CD8-positive, alpha-beta T cell (primary cell): ENCODE measurements at places on chromosomes 1 and 21. TPM values are rescaled to one million over a fixed set of nuclear protein-coding genes. Genes with fewer than 3 reads are reported as not detected.

The ETNK2 gene
- total RNA-seq = 13.4 TPM

The CLK2 gene
- 48.6 TPM for total RNA-seq

The USH2A gene
- not detected for total RNA-seq

The IGSF3 gene
- total RNA-seq = not detected

The KRTAP6-1 gene
- total RNA-seq = not detected

The TTC22 gene
- 3.1 TPM for total RNA-seq

The UBASH3A gene
- total RNA-seq = 63.4 TPM

GRCh38 chr1:53834776-53835175, 3.3 kb downstream of the NDC1 start:
- no peak for DNase-seq

- DNase-seq = no peak
Measured at GRCh38 chr1:228339059-228339704, 67.5 kb downstream of the TRIM11 start.

GRCh38 chr1:151805066-151805820, at the start of gene LINGO4:
Gene LINGO4 (minus strand): TSS chr1:151805419. CDS start chr1:151802704, 2,715 bp downstream.
- no peak for DNase-seq

GRCh38 chr1:56541408-56541807, 38.0 kb downstream of the PLPP3 start:
- DNase-seq = no peak

GRCh38 chr1:113834716-113835115, 22.4 kb upstream of the RSBN1 start:
- no peak for DNase-seq

DNA sequence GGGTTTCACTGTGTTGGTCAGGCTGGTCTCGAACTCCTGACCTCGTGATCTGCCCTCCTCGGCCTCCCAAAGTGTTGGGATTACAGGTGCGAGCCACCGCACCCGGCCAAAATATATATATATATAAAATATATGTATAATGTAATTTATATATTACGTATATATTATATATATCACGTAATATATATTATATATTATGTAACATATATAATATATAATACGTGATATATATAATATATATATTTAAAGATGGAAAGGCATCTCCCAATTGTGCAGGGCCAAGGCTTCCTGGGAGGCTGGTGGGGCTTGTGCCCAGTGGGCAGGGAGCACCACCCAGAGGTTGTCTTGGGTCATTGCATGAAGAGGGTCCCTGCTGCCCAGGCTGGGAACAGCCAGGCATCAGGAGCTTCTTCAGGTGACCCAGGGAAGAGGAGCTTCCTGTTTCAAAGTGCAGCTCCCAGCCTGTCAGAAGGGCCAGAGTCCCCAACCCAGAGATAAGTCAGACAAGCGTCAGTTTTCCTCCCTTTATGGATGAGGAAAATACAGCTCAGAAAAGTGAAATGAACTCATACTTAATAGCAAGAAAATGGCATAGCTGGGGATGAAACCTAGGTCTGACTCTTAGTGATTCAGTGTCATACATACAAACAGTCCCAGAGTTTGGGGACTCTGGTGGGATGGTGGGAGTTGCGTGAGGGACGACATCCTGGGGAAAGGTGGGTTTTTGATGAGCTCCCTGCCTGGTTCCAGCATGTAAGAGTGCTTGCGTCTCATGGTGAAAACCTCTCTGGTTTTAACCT, 12.0 kb downstream of the UBE2Q1 start:
- peak; percentile 67 for DNase-seq

DNA sequence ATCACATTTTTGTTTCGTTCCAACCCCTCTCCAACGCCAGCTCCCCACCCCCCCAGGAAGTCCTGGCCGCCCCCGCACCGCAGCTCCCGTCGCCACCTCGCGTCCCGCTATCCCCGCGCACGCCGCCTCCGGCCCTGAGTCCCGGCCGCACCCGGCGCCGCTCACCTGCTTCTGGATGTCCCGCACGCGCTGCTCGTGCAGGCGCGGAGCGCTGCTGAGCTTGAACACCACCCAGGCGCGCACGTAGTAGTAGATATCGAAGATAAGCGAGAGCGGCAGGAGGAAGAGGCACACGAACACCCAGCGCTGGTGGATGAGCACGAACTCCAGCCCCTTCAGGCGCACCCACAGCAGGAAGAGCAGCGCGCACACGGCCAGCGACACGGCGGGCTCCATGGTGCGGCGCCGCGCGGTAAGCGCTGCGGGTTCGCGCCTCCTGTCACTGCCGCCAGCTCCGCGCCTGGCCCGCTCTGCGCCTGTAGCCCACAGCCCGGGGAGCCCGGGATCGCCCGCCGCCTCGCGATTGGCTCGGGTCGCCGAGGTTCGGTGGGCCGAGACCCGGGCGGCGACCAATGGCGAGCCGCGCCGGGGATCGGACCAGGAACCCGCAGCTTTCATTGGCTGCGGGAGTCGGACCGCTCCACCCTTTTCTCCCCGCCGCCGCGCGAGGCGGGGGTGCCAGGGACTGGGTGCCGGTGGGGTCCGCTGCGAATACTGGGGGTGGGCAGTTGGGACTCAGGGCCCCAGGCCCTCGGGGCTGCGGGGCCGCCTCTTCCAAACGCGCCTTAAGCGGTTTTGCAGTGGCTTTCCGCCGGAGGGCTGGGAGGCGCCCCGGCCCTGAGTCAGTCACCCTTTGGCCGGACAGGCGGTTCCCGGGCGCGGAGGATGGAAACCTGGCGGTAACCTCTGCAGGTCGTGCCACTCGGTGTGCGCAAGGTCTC, at the start of gene DHCR24:
Gene DHCR24, minus strand, starts transcription at position 472 of the 941 bp plus-strand sequence. Its CDS starts 76 bp downstream, at position 396.
- DNase-seq = peak; percentile 48

DNA sequence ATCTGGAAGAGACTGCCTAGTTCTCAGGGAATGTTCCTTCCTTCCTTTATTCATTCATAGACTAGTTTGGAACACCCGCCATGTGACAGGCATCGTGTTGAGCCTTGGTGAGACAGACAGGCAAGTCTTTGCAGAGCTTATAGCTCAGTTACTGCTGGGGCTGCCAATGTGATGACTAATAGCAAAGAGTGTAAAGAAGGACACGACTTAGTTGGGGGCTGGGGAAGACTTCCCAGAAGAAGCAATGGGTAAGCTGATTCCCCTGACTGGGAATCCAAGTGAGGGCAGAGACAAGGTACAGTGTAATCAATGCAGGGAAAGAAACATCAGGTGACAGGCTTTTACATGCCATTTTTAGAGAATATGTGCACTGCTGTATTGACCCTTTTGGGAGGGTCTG, 51.2 kb downstream of the TENT5C start:
- DNase-seq = peak; percentile 59

DNA sequence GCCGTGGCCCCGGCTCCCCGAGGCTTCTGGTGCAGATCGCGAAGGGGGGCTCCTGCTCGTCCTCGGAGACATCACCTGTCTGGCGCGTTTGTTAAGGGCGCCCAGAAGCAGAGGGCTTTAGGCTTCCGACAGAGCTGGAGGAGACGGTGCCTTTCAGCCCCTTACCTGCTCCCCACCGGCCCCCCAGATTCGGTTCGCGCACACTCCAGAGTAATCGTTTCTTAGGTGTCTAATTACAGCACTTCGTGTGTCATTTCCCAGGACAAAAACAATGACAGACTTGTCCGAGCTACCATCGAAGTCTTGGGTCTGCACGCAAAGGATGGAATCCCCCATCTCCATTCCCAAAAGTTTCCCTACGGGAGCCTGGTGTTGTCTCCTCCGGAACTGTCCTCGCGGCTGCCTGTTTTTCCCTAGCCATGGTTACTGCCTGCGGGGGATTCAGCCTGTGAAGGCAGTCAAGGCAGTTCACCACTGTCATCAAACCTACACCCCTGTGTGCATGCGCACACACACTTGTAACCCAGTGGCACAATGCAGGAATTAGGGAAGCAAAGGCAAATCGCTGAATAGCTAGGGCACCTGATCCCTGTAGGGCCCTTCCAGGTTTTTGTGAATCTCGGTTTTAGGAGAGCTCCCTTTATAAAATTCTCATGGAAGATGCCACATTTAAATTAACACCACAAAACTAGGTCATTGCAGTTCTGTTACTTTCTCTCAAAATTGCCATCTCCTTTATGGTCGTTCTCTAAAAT, 738 bp upstream of the CDC42BPA start:
- no peak for DNase-seq

DNA sequence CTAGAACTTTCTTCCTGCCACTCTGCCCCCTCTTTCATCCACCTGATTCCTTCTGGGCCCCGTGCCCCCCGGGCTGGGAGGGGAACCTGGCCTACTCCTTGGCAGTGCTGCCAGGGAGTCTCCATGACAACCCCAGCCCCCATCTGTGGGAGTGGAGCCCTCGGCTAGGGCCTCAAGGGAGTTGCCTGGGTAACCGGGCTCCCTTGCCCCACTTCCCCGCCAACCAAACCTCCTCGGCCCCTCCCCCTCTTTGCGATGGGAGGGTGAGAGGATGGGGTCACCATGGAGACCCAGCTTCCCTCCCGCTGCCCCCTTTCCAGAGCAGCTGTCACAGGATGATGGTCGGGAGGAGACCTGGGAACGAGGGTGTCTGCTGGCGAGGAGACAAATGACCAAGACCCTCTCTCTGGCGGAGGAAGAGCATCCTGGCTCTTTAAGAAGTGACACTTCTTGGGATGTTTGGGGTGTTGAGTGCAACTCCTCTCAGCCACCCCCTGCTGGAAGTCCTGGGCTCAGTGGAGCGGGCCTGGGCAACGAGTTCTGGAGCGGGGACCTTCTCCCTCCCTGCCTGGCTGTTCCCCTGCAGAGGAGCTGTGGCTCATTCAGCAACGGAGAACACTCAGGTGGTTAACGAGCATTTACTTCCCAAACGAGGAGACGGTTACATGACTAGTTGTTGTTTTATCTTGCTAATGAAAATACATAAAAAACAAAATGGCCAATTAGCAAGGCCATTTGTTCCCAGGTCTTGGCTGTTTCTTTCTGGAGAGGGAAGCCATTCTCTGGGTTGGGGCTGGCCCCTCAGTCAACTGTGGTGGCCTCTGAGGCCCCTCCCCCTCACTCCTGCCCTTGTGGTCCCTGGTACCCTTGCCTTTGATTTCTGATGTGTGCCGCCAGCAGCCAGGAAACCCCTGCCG, 82.8 kb downstream of the UBIAD1 start:
- no peak for DNase-seq

DNA sequence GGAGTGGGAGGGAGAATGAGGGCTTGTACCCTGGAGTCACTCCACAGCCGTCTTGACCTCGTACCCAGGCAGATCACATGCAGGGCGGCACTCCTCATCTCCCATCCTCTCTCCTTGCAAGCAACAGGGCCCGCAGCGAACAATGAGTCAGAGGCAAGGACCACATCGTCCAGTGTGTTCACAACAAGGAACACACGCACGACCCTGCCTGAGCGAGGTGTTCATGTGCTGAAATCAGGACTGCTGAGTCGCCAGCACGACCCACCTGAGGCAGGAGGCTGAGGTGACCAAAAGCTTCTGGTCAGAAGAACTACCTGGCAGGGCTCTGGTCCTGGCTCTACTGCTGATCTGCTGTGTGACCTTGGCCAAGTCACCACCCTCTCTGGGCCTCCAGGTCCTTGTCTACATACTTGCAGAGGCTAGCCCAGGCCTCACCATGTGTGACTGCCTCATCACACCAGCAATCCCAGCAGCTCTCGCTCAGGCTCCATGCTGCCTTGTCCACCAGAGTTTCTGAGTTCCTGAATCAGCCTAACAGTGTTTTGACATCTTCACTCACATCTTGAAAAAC, 78.0 kb downstream of the SSBP3 start:
- no peak for DNase-seq

GRCh38 chr1:15410223-15410883, 665 bp downstream of the EFHD2 start:
- no peak for DNase-seq

GRCh38 chr1:90993245-90993644, 28.6 kb downstream of the ZNF644 start:
- DNase-seq = no peak

- no peak for DNase-seq
Measured at GRCh38 chr1:22745669-22746585, 35.3 kb downstream of the EPHB2 start.

- no peak for DNase-seq
Measured at GRCh38 chr21:27725916-27726315, 759.0 kb upstream of the ADAMTS5 start.

DNA sequence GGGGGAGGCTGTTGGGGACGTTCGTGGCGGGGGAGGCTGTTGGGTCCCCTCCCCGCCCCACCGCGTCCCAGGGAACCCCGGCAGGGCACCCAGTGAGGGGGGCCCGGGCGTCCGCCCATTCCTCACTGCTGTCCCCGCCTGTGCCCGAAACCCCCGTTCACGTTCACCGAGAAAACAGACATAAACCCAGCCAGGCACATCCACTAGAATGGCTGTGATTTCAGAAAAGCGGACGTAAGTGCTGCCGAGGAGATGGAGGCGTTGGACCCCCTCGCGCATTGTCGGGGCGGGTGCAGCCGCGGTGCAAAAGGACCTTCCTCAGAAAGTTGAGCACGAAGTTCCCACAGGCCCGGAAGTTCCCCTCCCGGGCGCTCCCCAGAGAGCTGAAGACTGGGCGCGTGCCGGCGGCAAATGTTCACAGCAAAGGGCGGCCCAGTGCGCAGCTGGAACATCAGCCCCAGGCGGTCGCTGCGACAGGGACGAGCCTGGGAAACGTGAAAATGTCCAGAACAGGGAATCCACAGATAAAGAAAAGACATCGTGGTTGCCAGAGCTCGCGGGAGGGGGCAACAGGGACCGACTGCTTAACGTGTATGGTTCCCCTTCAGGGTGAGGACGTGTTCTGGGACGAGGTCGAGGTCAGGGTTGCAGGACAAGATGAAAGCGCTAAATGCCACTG, 18.5 kb upstream of the SAMD11 start:
- DNase-seq = peak; percentile 41

DNA sequence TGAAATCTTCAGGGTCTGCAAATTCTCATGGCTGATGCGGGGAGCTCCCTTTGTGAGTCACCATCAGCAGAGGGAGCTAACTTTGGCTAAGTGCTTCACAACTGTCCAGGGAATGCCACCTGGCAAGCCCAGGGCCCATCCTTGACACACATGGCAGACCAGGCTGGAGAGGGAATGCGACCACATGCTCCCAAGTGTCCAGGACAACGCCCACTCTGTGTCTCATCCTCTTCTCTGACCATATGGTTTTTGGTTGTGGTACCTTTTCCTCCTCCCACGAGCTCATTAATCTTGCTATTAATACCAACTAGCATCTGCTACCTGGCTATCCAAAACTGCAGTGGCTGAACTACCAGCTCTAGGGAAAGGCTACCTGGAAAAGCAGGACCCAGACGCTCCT, 37.1 kb upstream of the CLSTN1 start:
- DNase-seq = no peak

GRCh38 chr1:15627343-15627988, 10.2 kb downstream of the DDI2 start:
- DNase-seq = no peak

DNA sequence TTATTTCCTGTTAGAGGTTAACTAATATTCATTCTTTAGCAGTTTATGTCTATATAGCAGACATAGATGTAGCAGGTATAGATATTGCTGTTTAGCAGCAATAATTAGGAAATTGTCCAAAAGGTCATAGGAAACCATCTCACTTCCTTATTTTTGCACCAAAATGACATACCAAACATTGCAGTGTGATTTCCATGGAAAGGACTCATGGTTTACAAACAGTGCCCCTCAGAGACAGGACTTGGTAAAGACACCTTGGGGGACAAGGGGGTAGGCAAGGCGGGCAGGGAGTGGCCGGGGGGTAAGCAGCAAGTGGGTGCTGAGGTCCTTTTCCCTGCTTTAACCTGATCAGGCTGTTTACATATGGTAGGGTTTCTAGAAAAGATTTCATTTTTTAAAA, 30.5 kb downstream of the BATF3 start:
- no peak for DNase-seq
